Skeletal muscle tissue (tissue), 5 donors: ENCODE measurements at places on chromosomes 7 and 10. TPM values are rescaled to one million over a fixed set of nuclear protein-coding genes. Genes with fewer than 3 reads are reported as not detected.

Gene LRRC27
- 2.6 TPM for total RNA-seq

Gene IDE
- total RNA-seq: 14.1 TPM

Gene TFR2
- 1.0 TPM for total RNA-seq

Gene GATA3
- total RNA-seq: 0.52 TPM

Gene LRRTM3
- total RNA-seq: 1.0 TPM

Gene FAM185A
- total RNA-seq: 17.7 TPM

Gene SAMD9L
- 4.2 TPM for total RNA-seq

Gene PTPRN2
- 1.6 TPM for total RNA-seq

Gene LDB3
- total RNA-seq: 87.7 TPM

Gene CAV1
- total RNA-seq: 175 TPM

Gene SPDYE16
- total RNA-seq: not detected
